ENCODE measurements at places on chromosomes 11 and 22.

- DNase-seq: no peak
These were observed 32.9 kb upstream of the RFPL3 start for GRCh38 chr22:32324505-32325415.

DNA sequence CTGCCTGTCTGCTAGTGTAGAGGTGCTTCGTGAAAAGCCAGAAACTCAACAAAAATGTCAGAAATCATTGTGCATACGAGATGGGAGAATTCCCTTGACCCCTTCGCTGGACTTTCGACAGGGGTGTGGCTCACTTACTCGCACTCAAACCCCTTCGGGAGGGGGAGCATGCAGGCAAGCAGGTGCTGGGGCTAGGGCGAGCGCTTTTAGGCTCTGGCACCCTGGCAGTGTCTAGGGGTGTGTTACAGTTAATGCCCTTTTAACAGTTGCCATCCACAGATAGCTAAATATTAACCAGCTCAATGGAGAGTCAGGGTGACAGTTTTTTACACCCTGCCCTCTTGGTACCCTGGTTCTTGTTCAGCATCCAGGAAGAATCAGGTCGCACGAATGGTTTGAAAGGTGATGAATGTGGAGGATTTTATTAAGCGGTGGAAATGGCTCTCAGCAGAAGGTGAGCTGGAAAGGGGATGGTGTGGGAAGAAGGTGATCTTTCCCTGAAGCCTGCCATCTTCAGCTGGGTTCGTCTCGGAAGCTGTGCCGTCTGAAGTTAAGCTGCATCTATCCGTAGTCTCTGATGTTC, 59.6 kb upstream of the SHANK2 start:
- no peak for DNase-seq

GRCh38 chr11:4085575-4085974, 9.0 kb upstream of the RRM1 start:
- DNase-seq: no peak

- no peak for DNase-seq
These were observed 941.8 kb downstream of the BRD1 start for GRCh38 chr22:48885919-48886305.

GRCh38 chr11:57568330-57568766, 876 bp upstream of the UBE2L6 start:
- peak; percentile 34 for DNase-seq

DNA sequence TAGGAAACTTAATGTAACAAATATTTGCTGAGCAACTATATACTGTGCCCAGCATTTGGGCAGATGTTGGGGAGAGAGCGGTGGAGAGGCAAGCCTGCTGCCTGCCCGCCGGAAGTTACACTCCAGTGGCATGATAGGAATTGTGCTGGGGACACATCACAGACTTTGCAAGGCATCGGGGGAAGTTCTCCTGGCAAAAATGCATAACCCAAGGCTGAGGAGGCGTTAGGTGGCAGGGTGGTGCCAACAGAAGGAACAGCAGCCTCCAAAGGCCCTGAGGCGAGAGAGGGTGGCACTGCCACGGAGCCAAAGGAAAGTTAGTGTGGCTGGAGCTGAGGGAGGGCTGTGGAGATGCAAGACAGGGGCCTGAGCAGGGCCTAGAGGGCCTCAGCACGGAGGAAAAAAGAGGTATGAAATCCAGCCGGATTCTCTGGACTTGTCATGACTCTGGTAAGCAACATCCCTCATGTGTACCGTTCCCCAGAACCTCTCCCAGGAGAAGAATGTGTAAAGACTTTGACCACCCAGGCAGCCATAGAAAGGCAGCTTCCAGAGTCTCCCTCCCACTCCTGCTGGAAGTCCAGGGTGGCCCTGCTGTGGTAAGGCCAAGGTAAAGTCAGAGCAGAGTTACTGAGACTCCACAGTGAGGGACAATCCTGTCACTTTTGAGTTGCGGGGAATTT, 76.1 kb upstream of the RAB1B start:
- no peak for DNase-seq

GRCh38 chr11:77814848-77815247, 5.7 kb downstream of the RSF1 start:
- DNase-seq: no peak

DNA sequence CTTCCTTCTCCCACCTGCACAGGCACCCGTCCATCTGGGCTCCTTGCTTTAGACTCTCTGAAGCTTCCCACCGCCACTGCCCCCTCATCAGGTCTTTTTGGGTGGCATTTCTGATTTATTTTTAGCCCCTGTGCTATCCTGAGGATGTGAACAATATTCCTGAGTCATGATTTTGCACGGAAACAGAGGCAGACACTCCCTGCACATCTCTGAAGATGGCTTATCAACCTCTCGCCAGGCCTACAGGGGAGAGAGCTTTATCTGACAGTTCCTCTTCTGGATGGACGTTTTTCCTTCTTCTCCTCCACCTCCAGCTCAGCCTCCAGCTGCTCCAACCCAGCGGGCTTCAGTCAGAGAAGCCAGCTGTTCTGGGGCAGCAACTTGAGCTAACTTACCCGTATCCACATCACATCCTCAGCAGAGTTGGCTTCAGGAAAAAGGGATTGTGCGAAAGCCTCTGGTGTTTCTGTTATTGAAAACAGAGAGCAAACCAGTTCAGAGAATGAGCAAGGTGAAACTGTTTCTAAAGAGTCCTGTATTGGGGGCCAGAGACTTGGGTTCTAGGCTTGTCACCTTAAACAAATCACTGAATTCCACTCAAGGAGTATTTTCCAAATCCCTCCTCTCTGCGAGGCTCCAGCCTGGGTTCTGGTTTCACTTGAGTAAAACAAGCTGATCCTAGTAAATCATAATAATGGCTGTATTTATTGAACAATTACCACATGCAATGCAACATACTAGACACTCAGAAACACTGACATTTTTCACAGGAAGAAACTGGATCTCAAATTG, 33.1 kb upstream of the ETS1 start:
- DNase-seq: no peak

GRCh38 chr11:77705195-77705875, 67.7 kb upstream of the CLNS1A start:
- DNase-seq: peak; percentile 32

- no peak for DNase-seq
These were observed 59.2 kb downstream of the MYO7A start for GRCh38 chr11:77187111-77187750.

DNA sequence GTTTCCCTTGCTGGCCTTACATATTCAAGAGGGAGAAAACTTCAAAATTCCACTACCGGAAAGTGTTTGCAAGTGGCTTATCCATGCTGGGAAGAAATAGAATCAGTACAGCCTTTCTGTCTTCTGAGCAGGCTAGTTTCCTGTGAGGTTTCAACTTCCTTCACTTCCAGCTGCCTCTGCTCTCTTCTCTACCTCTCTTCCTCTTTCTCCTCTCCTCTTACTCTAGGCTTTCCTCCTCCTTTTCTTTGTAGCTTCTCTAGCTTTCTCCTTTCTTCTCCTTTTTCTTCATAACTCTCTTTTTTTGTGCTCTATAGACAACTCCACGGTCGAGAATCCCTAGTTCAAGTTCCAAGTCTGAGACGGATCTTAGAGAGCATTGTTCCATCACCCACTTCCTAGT, 421.8 kb downstream of the ETS1 start:
- DNase-seq: no peak

DNA sequence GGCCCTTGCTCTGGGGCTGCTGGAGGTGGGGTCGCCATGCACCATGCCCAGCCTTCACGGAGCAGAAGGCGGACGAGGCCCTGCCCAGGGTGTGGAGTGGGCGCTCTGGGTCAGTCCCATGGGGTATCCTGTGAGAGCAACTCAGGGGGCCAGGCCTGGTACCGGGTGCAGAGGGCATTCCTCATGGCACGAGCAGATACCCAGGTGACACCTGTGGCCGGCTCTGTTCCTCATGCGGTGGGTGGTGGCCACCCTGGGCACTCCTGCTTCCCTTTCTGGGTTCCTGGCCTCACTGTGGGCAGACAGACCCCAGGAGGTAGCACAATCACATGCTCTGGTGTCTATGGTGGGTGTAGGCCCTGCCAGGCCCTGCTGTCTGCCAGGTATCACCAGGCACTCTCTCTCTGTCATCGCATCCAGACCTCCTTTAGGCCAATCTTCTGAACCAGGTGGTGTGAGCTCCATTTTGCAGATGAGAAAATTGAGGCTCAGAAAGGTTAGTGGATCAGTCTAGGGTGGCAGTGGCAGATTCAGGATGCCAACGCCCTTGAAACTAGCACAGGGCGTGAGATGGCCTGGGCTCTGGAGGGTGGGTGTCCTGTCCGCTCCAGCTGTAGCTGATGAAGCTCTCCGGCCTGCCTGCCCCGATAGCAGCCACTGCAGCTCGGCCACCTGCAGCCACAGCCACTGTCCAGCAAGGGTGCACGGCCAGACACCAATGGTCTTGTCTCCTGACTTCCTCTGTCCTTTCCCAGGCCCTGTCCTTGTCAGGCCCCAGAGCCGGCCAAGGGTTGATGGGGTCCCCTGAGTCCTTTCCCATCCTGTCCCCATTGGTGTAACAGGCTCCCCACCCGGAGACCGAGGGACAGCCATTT, 15.1 kb downstream of the DGKZ start:
- no peak for DNase-seq
